ENCODE measurements at places on chromosomes 3 and 15.
A peak's percentile ranks its signal among the peaks of the same experiment; 100 is the strongest.

GRCh38 chr15:86611417-86612040, 531.9 kb downstream of the AGBL1 start:
- DNase-seq: no peak

DNA sequence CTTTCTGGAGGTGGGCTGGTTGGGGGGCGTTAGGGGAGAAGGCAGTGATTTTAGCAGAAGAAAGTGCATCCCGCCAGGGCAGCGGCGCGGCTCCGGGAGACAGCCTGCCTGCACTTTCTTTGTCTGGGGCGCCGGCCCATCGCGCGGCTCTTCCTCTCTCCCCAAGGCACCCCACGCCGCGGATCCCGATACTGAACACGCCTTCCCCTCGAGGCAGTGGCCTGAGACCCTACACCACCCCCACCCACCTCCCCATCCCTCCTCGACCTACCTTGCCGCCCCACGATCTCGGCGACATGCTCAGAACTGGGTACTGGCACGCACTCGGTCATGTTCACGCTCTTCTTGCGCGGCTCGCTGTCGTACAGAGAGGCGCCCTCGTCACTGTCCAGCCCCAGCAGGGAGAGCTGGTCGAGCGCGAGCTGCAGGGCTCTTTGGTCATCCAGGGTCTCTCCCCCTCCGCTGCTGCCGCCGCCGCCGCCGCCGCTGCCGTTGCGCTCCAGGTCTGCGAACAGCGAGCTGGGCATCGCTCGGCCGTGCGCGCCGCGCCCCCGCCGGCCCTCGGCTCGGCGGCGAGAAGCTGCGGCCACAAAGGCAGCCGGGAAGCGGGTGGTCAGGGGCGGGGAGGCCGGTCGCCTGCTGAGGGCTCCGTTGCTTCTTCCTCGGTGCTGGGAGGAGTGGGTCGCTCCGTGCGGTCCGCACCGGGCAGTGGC, 483 bp downstream of the MEX3B start:
- no peak for DNase-seq

DNA sequence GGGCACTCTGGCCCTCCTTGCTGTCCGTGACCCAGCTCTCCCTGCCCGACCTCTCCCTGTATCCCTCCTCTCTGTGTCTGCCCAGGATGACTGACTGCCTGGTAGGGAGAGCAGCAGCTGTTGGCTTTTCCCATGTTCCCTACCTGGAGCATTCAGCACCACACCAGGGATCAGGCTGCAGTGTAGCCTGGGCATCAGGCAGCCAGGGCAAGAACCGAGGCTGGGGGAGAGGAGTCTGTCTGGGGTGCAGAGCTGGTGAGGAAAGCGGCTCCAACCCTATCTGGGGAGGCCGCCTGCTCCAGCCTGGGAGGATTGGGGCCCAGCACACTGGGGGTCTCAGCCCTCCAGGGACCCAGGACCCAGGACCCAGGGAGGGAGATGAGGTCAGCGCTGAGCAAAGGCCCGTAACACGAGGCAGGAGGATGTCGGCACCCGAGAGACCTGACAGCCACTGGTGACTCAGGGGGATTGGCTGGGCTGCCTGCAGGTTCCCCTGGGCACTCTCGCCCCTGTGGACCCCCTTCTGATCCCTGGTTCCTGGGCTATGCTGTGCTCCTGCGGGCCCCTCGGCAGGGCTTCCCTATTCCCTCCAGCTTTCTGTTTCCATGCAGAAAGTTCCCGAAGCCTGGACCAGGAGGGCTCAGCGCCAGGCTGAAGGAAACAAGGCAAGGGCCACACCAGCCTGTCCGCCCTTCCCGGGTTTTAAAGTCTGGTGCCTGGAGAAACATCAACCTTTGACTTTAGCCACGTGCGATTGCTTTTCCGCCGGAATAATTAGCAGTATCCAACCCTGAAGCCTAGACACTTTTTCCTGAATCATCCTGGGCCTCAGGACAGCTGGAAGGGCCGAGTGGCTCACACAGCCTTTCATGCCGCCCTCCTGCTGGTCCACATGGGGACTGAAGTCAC, 128.2 kb upstream of the MEF2A start:
- no peak for DNase-seq

- no peak for DNase-seq
Observed at GRCh38 chr3:12230877-12231276, 58.0 kb upstream of the PPARG start.

GRCh38 chr3:40869013-40869412, 330.3 kb upstream of the CTNNB1 start:
- DNase-seq: no peak

DNA sequence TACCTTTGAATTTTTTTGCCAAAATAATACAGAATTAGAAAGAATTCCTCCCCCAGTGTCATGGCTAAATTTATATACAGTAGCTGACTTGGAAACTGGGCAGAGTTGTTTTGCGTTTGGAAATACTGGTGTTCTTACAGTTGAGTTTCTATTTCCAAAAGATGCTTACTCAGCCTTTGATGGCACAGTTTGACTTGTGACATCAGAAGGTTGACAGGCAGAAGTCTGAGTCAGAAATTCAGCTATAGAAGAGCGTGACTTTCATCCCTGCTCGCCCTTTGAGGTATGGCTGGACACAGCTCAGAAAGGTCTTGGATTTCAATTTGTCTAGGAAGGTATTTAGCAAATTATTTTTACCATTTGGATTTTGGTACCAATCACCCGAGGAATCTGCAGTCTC, 175.8 kb downstream of the VGLL4 start:
- no peak for DNase-seq

DNA sequence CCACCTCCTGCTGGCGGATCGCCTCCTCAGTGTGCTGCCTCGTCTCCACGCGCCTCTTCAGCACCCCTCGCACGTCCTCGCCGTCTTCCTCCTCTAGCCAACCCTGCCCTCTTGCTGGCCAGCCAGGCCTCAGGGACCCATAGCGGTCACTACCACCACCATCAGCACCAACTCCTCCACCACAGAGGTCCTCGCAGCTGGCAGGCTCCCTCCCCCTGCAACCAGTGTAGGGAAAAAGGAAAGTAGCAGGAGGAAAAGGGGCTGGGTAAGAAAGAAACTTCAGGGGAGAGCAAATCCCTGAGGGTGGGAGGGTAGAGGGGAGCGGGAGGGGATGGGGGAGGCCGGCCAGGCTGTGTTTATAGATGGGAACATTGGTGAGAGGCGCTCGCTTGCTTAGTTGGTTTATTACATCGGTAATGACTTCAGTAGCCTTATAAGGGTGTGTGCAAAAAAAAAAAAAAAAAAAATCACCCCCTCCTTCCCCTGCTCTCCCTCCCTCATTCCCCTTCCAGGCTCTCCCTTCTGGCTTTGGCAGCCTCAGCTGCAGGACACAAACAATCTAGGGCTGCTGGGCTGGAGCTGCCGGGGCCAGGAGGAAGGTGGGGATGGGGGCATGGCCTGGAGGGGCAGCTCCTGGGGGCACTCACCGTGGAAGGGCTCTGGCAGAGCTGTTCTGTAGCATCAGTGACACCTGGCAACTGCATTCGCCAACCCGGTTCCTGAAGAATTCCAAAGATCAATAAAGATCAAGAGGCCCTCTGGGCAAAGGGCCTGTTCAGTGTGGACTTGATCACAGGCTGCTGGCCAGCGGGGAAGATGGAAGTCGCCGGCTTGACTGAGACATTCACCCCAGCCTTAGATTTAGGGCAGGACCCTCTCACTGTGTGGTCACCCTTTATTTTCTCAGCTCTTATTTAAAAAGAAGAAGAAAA, 116.2 kb upstream of the HACD2 start:
- DNase-seq: no peak

- DNase-seq: no peak
Observed at GRCh38 chr15:70670680-70671079, 92.7 kb downstream of the UACA start.

- no peak for DNase-seq
Observed at GRCh38 chr3:8239718-8240695, 261.6 kb upstream of the LMCD1 start.

- no peak for DNase-seq
Observed at GRCh38 chr3:105526360-105527111, 159.8 kb downstream of the ALCAM start.

DNA sequence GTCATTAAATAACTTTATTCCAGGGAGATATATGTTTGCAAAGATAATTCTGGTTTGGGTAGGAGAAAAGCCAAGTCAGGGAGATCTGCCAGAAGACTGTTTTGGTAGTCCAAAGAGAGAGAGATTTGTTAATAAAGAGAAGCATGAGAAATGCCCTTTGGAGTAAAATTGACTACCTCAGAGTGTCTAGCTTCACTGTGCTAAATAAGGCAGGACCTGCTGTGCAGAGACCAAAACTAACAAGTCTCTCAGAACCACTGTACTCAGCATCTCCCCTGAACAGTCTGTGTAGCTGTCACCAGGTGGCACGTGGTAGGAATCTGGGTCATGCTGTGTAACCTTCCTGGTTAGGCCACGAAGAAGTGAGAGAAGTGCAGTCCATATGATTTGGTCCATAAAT, 31.6 kb upstream of the SLC35G2 start:
- no peak for DNase-seq

DNA sequence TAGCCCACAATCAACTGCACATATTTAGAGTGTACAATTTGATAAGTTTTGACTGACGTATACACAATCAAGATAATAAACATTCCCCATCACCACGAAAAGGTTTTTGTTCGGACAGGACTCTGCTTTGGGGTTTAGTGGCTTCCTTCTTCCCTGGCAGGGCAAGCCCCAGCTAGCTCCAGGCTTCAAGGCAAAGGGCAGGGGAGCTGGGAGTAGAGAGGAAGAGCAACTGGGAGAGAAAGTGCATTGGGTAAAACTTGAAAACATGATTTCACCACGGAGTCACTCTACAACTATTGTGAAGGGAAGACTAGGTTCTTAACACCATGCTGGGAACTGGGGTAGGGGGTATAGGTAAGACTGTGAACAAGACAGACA, 185.1 kb upstream of the UBE2E1 start:
- no peak for DNase-seq

DNA sequence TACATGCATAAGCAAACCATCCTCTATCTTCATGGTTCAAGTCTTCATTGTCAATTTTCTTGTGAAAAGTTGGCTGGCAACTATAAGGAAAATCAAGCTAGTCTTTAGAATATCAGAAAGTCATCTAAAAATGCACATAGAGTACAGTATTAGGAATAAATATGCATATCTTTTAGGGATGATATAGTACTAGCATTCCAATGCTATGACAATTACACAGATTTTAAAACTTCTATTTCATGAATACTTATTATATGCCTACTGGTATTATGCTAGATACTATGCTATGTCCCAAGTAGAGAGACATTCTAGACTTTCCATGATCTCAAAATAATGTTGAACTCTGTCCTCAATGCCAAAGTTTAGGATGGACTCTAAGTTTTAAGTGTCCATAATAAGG, 81.3 kb upstream of the NAALADL2 start:
- no peak for DNase-seq

- no peak for DNase-seq
Observed at GRCh38 chr3:196163666-196164493, 47.3 kb downstream of the ZDHHC19 start.

- DNase-seq: no peak
Observed at GRCh38 chr3:134371542-134372324, 2.5 kb downstream of the AMOTL2 start.

DNA sequence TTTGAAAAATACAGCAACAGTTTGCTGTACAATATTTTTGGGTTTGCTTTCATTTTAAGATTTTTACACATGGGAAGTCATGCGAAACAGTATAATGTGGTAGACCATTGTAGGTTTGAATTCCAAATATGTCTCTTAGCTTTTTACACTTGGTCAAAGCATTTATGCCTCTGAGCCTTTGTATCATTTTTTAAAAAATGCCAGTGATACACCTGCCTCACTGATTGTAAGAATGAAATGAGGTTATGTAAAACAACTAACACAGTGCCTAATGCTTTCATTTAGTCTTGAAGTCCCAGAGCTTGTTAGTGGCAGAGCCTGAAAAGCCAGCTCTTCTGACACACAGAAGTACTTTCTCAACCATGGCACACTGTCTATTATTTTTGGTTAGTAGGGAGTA, 202.0 kb downstream of the UBE2E2 start:
- DNase-seq: no peak

GRCh38 chr15:34239151-34239808, 14.5 kb downstream of the EMC4 start:
- DNase-seq: no peak

DNA sequence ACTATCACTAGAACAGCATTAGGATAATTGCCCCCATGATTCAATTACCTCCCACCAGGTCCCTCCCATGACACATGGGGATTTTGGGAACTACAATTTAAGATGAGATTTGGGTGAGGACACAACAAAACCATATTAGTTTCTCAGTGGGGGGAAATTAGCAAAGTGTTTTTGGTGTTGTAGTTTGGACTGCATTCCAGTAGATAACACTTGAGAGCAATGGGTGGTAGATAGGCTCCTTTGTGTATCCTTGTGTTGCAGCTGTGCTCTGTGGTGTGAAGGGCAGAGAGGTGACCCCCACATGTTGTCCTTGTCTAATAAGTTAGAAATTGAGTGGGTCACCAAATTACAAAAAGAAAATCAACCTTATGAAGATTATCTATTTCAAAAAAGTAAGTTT, 223.8 kb downstream of the SATB1 start:
- no peak for DNase-seq

- DNase-seq: peak; percentile 21
Observed at GRCh38 chr3:158918008-158918407, 116.2 kb downstream of the MFSD1 start.

DNA sequence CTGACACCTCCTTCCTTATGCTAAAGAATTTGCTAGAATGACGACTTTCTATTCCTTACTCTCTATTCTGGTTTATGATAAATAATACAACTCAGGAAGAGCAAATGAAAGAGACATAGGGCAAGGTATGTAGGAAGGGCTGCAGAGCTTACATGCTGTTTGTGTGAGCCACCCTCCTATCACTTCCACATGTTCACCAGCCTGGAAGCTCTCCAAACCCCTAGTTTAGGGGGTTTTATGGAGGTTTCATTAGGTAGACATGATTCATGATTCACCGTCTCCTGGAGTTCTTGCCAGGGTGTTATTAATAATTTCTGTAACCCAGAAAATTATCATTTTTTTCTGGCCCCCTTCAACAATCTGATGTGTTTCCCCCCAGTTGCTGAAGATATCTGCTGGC, 172.1 kb upstream of the COL8A1 start:
- no peak for DNase-seq

- DNase-seq: no peak
Observed at GRCh38 chr3:51295625-51296024, 89.5 kb upstream of the MANF start.

DNA sequence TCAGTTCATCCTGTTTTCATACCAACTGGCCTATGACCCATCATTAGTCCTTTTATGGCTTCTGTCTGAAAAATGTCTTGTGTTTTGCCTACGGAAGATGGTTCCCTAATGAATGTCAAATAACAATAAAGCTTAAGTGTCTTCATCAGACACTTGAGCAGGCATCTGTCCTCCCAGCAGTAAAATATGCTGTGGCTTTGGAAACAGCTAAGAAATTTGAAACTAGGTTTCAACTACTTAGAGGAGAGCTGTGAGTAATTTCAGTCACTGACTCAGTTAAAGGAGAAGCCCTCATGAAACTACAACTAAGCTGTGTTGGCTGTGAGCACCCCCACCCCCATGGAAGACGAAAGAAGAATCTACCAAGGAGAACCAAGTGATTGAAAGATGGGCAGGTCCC, 409.4 kb upstream of the PPP2R3A start:
- DNase-seq: peak; percentile 47

- no peak for DNase-seq
Observed at GRCh38 chr3:44918087-44918486, 43.7 kb downstream of the TGM4 start.

- no peak for DNase-seq
Observed at GRCh38 chr15:66558271-66558670, 7.5 kb downstream of the LCTL start.

GRCh38 chr15:51191766-51192165, 97.1 kb upstream of the TNFAIP8L3 start:
- DNase-seq: no peak

- no peak for DNase-seq
Observed at GRCh38 chr15:28889346-28889745, 3.6 kb downstream of the APBA2 start.

Measured in left renal cortex interstitium (tissue), 4 donors.